Jurkat, Clone E6-1 (cell line): ENCODE measurements at places on chromosomes 3 and 15.
A peak's percentile ranks its signal among the peaks of the same experiment; 100 is the strongest.

GRCh38 chr15:31337352-31338031 lies 10.9 kb downstream of the KLF13 start:
- DNase-seq: no peak

DNA sequence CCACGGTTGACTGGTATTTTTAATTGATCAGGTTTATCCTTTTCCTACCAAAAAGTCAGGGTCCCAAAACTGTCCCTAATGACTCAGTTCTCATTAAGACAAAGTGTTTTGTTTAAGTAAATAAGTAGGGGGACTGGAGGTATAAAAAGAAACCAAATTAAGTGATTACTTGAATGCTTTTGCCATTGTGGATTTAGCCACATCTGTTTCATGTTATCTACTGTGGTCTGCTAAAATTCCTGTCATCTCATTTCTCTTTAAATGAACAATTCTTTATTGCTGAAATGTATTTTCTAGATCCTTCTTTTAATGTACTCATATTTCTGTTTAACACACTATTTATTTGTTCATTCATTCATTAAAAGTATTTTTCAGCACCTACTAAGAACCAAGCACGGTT lies 625.9 kb upstream of the ADAMTS9 start:
- no peak for DNase-seq

DNA sequence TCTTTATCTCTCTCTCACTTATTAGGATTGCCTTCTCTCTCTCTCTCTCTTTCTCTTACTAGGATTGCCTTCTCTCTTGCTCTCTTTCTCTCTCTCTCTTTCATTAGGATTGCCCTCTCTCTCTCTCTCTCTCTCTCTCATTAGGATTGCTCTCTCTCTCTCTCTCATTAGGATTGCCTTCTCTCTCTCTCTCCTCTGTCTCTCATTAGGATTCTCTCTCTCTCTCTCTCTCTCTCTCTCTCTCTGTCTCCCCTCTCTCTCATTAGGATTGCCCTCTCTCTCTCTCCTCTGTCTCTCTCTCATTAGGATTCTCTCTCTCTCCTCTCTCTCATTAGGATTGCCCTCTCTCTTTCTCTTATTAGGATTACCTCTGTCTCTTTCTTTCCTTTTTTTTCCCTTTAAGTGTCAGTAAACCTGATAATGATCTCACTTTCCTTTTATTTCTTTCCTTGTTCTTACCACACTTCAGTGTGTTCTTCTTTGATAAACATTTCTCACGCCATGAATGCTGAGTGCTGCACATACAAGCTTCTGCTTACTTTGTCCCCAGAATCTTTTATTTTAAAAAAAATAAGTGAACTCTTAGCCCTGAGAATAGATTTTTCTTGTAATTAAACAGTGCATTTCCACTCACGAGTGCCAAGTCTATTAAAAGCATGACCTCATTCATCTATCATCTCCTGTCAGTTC lies 243.4 kb upstream of the TBC1D5 start:
- DNase-seq: peak; percentile 75

DNA sequence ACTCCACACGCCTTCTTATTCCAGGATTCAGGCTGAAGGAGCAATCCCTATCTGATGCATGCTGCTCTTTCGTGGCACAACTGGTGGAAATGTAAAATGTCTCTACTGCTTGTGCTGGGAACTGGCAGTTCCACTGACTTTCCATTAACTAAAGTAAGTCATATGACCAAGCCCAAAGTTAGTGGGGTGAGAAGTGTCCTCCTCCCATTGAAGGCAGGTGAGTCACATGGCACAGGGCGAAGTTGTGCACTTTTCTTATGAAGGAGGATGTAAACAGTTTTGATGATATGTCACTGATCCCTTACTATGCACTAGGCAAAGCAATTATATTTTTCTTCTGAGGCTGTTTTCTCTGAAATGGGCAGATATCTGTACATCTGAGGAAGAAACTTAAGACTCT lies 51.6 kb downstream of the SLC7A14 start:
- DNase-seq: no peak

DNA sequence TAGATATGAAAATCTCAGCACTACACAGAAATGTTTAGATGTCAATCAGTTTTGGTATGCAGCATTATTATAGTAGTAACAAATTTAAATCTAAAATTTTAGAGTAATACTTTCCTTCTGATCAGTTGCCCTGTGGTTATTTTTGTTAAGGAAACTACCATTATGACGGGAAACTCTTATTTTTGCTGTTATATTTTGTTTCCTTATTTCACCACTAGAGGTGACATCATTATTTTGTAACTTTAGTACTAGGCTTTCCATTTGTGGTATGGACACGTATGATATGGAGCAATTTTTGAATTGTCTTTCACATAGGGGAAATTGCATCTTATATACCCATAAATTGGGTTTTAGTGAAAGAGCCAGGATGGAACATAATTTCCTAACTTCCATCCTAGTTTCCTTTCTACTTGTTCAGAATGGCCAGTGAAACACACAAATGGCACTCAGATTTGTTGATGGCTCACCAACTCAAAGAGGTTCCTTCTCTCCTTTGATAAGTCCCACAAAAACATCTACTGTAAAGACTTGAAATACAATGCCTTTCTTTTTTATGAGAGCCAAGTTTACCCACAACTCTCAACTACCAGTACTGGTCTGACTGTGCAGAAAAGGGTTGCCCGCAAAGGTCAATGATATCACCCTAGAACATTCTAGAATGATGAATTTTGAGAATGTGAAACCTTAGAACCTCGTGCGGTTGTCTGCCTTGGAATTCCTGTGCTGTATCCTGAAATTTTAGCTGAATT lies 19.4 kb upstream of the PPP4R2 start:
- no peak for DNase-seq
